HCEC 1CT (cell line): ENCODE measurements at places on chromosomes 16 and 17.

DNA sequence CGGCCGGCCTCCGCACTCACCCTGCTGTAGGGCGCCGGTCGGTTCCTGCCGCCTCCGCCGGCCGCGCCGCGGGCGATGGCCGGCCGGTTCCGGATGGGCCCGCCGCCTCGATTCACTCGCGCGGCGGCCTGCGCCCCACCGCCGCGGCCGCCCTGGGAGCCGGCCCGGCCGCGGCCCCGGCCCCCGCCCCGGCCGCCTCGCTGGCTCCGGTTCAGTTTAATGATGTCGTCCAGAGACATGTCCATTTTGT lies 158 bp downstream of the ALYREF start:
- DNase-seq: no peak

DNA sequence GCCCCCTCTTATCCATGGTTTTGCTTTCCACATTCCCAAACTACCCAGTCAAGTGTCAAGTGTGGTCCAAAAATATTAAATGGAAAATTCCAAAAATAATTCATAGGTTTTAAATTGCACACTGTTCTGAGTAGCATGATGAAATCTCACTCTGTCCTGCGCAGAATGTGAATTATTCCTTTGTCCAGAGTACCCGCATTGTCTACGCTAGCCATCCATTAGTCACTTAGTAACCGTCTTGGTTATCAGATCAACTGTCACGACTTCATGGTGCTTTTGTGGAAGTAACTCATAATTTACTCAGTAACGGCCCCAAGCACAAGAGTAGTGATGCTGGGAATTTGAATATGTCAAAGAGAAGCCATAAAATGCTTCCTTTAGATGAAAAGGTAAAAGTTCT lies 94.9 kb downstream of the SLC39A11 start:
- no peak for DNase-seq

DNA sequence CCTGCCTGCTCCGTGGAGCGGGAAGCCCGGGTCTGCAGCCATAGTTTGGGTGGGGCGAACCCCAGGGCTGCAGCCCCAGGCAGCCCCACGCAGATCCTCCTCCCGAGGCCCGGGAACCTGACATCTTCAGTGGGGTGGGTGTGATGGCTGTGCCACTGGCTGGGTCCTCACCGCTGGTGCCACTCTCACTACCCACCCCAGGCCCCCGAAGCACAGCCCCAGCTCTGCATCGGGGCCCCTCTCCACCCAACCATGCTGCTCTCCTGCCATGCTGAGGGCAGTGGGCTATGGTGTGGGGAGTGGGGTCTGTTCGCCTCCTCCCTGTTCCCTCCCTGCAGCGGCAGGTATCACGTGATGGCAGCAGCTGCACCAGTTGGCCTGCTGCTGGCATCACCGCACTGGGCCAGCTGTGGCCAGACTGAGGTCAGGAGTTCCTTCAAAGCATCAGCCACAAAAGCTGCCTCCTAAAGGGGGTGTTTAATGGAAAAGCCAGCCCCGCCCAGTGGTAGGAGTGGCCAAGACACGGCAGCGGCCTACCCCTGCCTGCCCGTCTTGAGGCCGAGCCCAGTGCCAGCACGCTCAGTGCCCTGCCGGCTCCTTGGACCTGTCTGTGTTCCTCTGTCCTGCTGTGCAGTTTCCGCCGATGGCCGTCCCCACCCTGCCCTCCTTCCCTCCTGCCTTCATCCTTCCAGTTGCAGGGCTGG lies 10.8 kb downstream of the KCTD5 start:
- DNase-seq: no peak

GRCh38 chr16:68388124-68388523 lies 60.2 kb downstream of the SMPD3 start:
- no peak for DNase-seq

DNA sequence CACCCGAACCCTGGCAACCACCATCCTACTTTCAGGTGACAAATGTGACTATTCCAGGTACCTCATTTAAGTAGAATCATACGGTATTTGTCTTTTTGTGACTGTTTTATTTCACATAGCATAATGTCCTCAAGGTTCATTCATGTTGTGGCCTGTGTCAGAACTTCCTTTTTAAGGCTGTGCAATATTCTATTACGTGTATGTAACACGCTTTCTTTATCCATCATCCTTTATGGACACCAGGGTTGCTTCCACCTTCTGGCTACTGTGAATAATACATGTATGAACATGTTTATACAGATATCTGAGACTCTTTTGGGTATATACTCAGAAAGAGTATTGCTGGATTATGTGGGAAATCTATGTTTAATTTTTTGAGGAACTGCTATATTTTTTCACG lies 28.7 kb upstream of the RSL1D1 start:
- no peak for DNase-seq

GRCh38 chr17:47205419-47205963 lies 3.7 kb upstream of the MYL4 start:
- peak; percentile 43 for DNase-seq

DNA sequence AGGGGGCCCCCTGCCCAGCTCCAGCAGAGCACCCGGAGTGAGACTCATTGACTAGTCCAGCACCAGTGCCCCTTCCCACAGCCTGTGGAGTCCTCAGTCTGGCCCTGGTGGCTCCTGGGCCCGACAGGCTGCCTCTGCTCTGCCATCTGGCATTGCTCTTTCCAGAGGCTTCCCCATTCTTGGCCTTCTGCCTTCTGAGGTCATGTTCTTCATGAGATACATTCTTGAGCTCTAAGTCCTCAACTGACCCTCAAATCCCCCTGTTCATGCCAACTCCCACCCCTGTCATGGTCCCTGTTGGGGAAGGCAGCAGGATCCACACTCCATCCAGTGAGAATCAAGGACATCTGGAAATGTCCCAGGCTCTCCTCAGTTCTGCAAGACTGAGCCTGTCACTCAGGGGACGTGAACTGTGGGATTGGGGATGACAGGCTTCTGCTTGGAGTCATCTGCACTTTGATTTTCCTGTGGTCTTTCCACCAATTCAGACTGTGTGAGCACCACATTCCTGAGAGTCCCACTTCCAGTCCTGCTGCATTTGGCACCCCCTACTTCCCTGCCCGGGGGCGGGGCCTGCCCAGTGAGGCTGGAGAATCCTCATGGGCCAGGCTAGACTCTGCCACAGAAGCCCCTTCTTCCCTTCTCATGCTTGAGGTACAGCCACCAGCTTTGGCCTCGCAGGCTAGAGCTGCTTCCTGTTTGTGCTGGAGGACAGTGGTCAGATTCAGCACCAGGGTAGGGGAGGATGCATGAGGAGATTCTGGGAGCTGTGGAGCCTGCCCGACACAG lies 2.7 kb downstream of the TRPV2 start:
- DNase-seq: peak; percentile 45

DNA sequence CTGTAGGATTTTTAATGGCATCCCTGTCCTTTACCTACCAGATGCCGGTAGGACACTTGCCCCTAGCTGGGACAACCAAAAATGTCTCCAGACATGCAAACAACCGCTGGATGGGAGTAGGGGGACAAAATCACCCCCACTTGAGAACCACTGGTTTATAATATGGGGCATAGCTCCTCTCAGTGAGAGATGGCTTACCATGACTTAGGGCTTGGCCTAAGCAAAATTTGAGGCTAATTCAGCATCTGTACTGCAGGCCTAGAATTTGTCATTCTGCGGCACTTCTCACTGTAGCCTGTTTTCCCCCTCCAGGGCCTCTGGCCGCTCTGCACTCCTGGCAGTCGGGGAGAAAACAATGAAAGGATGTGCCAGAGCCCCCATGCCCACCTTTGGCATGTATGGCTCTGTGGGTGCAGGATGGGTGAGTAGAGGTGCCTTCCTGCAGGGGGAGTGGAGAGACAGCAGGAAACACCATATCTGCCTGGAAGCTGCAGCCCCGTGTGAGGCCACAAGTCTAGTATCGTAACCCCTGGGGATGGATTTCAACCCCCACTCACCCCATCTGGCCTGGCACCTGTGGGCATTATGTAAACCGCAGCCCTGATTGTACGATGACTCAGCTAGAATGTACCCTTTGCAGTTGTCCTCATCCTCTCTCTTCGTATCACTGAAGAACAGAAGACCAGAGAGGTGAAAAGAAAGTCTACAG lies 268.1 kb downstream of the SOX9 start:
- DNase-seq: peak; percentile 73

DNA sequence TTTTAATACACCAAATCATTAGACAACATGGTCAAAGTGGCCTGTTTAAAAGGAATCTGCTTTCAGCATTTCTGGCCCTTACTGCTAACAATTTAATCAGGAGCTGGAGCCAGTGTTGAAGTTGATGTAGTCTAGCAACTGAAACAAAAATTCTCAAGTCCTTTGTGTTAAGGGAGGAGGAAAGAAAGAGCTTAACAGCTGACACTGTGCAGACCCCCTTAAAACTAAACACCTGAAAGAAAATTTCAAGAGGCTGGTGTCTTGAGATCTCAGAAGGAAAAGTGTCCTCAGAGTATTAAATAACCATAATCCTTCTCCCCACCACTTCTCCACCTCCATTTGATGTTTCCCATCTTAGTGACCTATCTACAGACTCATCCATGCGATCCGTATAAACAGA lies 232.1 kb downstream of the FTO start:
- DNase-seq: no peak

DNA sequence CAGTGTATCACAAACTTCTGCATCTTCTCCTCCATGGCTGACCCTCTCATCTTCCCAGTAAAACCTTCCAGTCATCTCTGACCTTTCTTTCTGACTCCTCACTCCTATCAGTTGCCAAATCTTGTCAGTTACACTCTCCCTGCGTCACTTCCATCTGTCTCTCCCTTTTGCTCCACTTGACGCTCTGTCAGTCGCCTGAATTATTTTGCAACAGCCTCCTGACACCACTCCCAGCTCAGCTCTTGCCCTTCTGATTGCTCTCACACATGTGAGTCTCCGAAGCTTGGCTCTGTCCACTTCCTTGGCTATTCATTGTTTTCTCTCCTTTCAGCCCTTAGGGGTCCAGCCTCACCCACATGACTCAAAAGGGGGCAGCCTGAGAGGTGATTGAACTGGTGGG lies 27.7 kb downstream of the DHRS7C start:
- no peak for DNase-seq

GRCh38 chr17:39161962-39162361 lies 4.0 kb downstream of the ARL5C start:
- no peak for DNase-seq

- no peak for DNase-seq
These were observed 4.7 kb downstream of the HS3ST6 start for GRCh38 chr16:1913327-1914083.

DNA sequence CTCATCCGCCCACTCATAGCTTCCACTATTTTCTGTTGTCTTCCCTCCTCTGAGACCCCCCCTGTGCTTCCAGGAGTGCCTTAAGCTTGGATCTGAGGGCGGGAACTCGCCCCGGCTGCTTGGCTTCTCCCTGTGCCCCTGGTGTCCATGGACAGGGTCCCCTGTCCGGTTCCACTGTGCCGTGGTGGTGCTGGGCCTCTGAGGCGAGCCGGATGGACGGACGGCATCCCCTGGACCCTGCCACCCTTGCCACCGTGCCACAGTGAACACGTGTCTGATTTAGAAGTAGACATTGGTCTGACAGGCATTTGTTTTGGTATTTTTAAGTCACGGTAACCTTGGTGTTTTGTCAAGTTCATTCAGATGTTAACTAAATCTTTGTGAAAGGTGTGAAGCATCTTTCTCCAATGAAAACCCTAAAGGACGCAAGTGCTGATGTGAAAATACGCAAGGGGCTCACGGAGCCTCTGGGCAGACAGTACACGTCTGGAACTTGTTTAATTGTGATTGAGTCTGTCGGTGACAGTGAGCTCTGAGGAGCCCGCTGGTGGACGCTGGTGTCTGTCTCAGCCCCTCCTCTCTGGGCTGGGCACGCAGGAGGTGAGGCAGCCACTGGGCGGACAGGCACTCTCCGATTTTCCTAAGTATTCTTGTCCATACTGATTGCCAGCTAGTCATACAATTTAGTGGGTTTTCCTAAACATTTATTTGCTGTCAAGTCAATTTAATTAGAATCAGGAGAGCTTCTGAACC lies 26.3 kb downstream of the ZNF750 start:
- DNase-seq: no peak

GRCh38 chr16:83354015-83354414 lies 453.8 kb upstream of the HSBP1 start:
- DNase-seq: no peak

DNA sequence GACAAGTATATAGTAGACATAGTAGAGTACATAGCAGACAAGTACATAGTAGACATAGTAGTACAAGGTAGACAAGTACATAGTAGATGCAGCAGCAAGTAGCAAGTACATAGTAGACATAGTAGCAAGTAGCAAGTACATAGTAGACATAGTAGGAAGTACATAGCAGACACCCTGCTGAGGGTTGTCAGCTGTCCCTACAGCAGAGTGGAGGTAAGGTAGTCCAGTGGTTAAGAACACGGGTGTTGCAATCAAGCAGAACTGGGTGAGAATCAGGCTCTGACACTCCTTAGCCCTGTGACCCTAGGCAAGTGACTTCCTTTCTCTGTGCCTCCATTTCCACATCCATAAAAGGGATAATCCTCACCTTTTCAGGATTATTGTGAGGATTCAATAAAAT lies 94.7 kb downstream of the NOG start:
- no peak for DNase-seq

DNA sequence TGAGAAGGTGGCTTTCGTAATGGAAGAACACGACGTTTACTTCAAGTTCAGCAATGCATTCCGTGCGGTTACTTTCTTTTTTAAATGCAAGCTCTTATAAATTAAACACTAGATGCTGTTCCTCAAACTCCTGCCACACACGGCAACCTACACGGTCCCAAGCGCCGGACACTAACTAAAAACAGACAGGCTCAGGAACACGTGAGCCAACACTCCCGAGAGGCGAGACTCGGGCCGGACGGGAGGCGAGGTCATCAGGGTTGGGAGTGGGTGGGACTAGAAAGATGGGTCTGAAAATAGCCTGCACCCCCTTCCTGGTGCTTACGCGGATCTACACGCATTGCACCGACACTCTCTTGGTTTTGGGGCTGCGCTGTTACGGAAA lies 6.4 kb downstream of the CLCN7 start:
- no peak for DNase-seq

DNA sequence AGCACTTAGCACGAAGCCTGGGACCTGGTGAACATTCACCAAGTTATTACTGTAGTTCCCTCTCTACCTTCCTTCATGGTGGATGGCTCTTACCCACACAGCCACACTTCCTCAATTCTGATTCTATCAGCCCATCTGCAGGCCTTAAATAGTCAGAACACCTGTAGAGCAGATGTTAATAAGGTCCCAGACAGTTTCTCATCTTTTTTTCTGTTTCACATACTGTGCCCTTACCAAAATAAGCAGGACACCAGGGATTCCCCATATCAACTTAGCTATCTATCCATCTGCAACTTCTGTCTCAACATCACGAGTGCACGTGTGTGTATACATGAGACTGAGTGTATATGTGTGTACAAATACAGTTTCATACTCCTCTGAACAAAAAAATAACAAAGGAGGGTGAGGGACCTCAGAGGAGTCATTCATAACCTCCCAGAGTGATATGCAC lies 2.8 kb downstream of the RECQL5 start:
- DNase-seq: no peak
